ENCODE measurements at places on chromosomes 11 and 22. TPM values are rescaled to one million over a fixed set of nuclear protein-coding genes. Genes with fewer than 3 reads are reported as not detected.

OR4D9 gene
- not detected for total RNA-seq

- DNase-seq, result no peak
These were observed 35.3 kb upstream of the ARHGAP20 start for GRCh38 chr11:110747531-110747930.

GRCh38 chr22:49892226-49892899 is 25.9 kb downstream of the ALG12 start:
- no peak for DNase-seq

DNA sequence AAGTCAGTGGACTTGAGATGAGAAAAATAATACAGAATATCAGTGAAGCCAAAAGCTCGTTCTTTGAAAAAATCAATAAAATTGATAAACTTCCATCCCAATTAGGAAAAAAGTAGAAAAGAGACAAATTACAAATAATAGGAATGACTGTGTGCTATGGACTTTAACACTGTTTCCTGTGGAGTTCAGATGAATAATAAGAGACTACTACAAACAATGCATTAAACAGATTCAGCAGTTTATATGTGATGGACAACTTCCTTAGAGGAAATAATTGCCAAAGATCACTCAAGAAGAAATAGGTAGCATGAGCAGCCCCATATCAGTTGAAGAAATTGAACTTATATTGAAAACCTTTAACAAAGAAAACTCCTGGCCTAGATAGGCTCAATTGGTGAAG is 99.7 kb downstream of the PPP6R3 start:
- no peak for DNase-seq

DNA sequence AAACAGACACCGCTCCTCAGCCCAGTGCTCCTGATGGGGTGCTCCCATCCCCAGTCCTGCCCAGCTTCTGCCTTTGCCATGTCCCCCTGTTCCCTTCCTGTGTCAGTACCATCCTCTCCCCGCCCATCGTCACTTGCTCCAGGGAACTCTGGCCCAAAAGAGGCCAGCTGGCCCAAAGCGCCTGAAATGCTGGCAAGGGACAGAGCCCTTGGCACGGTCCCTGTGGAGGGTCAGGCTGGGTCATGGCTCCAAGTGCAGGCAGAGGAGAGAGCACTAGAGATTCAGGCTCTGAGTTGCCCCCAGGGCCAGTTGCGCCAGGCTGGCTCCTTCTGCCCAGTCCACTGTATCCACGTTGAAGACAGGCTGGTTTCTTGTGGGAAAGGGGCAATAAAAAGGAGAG is 8.4 kb upstream of the HDHD5 start:
- no peak for DNase-seq

- no peak for DNase-seq
These were observed 1.2 kb downstream of the TSPAN32 start for GRCh38 chr11:2302896-2303626.

DNA sequence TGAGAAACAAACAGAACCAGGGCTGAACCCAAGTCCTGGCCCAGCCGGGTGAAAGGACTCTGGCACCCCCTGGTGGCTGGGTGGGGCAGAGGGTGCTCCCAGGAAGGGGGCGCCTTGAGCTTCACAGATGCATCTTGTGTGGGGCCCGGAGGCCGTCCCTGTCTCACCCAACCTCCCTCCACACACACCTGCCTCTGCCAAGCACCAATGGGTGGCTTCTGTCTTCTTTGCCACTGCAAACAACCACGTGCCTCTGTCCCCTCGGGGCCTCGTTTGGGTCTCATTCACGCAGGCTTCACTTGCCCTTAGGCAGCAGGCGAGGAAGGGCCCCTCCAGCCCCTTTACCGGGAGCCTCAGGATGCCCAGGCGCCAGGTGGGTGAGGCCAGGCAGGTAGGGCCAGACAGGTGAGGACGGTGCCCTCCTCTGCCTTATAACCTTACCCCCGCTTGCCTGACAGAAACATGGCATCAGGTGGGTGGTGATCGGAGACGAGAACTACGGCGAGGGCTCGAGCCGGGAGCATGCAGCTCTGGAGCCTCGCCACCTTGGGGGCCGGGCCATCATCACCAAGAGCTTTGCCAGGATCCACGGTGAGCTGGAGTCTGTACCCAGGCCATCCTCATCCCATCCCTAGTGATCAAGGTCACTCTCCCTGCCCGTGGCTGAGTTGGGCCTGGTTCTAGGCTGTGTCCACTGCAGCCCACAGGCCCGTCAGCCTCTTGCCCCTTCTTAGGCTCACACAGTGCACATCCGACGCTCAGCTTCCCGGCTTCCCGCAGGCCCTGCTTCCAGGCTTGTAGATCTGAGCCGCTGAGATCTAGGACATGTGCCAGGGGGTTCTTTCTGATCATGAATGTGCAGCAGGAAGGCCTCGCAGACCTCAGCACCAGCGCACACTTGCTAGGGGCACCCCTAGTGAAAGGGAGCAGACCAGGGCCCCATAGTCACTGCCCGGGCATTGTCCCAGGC is 17.2 kb downstream of the POLR3H start:
- no peak for DNase-seq

- DNase-seq, result no peak
These were observed 231.9 kb upstream of the E2F8 start for GRCh38 chr11:19472679-19473078.

GRCh38 chr11:7563281-7563680 is 49.5 kb downstream of the PPFIBP2 start:
- DNase-seq, result peak; percentile 68

Data from spinal cord (tissue), 10 donors.